Right ventricle myocardium superior (tissue), 1 donor: ENCODE measurements at places on chromosomes 7 and 10. TPM values are rescaled to one million over a fixed set of nuclear protein-coding genes. Genes with fewer than 3 reads are reported as not detected.

DNA sequence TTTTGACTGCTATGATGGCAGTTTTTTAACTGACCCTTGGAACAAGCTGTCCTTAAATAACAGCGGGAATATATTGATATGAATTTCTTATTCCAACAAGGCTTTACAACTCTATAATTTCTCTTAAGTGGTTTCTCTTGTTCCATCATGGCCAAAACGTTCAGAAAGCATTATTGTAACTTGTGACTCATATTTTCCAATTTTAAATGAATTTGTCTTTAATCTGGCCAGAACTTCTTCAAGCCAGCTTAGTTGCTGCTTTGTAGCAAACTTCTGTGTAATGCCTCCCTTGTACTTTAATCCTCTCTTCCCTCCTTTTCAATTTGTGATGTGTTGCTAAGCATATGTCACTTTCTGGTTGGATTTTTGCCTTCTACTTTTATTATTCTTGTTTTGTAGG, 271.9 kb downstream of the KIF20B start:
- no peak for DNase-seq

DNA sequence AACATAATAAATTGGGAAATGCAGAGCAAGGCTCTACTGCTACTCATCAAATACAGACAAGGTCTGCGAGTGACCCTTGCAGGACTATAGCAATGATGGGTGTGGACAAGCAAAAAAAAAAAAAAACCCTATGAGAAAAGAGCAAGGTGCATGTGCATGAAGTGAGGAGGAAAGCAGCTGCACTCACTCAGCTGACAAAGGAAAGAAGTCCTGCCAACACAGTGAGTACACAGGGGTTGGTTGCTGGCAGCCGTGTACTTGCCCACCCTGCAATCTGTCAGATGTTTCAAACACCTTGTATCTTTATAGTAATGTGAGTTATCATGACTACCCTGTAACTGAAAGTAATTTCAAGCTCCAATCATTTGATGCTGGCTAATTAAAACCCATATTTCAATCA, 20.5 kb downstream of the CHCHD3 start:
- DNase-seq: no peak

- no peak for DNase-seq
These were observed 835 bp upstream of the COL28A1 start for GRCh38 chr7:7536396-7537019.

GRCh38 chr7:125559921-125560320, 630.3 kb upstream of the POT1 start:
- no peak for DNase-seq

DNA sequence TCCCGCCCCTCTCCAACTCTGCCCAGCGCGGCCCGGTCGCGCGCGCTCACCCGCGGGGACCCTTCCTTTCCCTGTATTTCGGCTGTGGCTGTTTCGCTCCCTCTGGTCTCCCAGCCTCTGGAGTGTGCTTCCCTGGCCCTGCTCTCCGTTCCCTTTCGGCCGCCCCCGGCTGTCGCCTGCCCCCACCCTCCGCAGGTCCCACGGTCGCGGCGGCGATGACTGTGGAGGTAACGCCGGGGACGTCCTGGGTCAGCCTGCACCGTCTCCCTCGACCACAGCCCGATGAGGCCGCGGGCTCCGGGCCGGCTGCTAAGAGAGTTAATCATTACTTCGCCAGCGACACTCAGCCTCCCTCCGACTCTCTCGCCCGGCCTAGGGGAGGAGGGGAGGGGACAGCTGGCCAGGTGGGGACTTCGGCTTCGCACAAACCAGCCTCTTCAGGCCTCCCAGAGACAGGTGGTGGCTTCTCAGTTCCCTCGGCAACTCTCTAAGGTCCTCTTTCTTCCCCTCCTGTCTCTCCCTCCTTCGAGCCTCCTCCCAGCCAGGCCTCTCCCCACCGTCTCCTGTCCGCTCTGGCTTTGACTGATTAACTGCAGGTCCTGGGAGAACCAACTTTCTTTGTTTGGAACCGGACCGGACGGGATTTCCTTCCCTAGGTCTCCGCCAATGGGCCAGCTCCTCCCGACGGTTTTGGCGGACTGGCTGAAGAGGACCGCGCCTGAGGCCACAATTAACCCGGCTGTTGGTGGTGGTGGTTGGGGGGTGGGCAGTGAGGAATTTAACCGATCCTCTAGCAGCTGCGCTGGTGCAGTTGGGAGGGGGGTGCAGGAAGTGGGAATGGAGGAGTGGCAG, 5.6 kb upstream of the PAX2 start:
- no peak for DNase-seq

- no peak for DNase-seq
These were observed 22.4 kb downstream of the RHOBTB1 start for GRCh38 chr10:60921633-60922032.

DNA sequence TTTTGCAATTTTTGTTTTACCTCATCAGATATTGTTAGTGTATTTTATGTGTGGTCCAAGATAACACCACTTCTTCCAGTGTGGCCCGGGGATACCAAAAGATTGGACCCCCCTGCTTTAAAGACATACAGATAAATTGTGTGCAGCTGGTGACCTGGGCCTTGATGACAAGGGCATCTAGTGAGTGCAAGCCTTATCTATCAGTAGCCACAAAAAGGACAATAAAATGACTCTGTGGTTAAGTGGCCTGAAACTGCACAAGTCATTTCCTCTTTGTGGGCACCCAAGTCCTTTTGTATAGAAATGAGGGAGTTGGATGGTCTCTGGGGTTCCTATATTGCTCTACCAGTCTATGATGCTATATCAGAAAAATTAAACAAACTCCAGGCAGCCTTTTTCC, 98.1 kb downstream of the PARD3 start:
- DNase-seq: no peak

- no peak for DNase-seq
These were observed 34.0 kb downstream of the C7orf25 start for GRCh38 chr7:42877862-42878261.

- no peak for DNase-seq
These were observed 173.3 kb upstream of the BET1 start for GRCh38 chr7:94177441-94177840.

- no peak for DNase-seq
These were observed 14.9 kb upstream of the ADCK2 start for GRCh38 chr7:140657891-140658290.

GRCh38 chr10:88992921-88993524, 2.4 kb downstream of the FAS start:
- no peak for DNase-seq

DNA sequence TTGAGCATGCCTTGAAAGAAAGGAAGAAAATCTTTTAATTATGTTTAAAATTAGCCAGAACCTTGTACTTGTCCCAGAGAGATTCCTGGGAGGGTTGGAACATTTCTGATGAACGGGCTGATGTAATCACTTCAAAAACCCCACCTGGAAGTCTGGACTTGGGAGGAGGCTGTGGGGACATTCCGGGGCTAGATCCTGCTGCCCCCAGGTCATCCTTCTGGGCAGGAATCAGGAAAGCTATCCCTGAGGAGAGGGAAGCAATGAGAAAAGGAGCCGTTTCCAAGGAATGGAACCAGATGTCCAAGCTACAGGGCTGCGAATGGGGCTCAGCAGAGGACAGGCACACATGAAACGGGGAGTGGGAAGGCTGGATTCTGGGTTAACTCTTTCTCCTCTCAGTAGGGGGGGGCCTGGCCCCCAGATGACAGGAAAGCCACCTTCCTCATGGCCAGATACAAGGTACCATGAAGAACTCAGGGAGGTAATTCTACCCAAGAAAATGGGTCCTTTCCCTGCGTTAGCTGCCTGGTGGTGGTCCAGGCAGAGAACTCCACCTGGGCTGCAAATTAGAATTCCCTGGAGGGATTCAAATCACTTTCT, 280.1 kb downstream of the TCF7L2 start:
- DNase-seq: no peak

DNA sequence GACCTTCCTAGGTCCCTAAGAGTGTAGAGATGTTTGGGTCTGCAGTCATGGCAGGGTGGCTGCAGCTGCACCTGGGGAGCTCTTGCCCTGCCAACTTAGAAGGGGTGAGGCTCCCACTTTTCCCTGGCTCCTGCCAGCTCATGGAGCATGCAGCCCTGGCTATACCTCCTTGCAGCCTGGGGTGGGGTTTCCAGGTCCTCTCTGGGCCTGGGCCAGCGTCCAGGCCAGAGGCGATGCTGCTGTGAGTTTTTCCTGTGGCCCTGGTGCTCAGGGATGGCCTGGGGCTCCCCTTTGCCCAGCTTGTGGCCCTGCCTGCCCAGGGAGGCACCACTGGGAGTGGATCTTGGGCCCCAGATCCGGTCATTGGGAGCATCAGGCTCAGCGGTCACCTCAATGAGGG, 109.8 kb upstream of the FAM180A start:
- DNase-seq: no peak

- DNase-seq: no peak
These were observed 2.6 kb upstream of the TNS3 start for GRCh38 chr7:47584536-47584895.

- DNase-seq: no peak
These were observed 87.0 kb upstream of the IGFBP3 start for GRCh38 chr7:46007990-46008643.

DNA sequence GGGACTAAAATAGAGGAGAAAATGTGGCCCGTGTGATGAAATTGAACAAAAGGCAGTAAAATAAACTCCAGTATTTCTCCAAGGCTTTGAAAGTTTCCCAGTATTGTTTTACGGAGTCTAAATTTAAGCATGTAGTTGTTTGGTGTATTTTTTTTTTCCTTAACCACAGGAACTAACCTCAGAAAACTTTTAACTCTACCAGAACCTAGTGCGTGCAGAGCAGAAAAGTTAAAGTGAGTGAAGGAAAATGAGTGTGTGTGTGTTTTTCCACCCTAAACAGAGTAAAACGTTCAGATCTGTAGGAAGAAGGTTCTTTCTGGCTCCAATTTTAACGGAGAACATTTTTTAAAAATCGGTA, 812 bp downstream of the PROSER2 start:
- DNase-seq: no peak

DNA sequence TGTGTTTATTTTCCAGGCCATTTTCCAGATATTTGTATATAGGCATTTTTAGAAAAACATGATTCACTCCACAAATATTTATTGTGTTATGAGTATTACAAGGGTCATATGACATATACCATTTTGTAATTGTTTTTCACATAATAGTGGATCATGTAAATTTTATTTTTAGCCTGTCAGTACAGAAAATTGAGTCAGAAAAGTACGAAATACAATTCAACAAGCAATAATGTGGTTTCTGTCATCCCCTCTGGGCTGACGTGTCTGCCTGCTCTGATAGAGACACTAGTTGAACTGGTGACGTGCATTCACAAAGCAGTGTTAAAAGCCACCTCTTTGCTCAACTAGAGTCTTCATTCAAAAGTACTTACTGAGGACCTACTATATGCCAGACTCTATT, 97.9 kb upstream of the STEAP1B start:
- no peak for DNase-seq

DNA sequence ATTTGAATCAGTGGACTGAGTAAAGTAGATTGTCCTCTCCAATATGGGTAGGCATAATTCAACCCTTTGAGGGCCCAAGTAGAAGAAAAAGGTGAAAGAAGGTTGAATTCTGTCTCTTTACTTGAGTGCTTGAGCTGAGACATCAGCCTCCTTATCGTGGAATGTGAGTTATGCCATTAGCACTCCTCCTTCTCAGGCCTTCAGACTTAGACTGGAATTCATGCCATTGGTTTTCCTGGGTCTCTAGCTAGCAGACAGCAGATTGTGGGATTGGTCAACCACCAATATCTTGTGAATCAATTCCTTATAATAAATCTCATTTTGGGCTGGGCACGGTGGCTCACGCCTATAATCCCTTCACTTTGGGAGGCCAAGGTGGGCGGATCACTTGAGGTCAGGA, 89.2 kb downstream of the CUL2 start:
- DNase-seq: no peak

- DNase-seq: no peak
These were observed 104.4 kb upstream of the MACROH2A2 start for GRCh38 chr10:69948261-69948660.

GRCh38 chr10:127848226-127848625, 44.5 kb downstream of the CLRN3 start:
- no peak for DNase-seq

DNA sequence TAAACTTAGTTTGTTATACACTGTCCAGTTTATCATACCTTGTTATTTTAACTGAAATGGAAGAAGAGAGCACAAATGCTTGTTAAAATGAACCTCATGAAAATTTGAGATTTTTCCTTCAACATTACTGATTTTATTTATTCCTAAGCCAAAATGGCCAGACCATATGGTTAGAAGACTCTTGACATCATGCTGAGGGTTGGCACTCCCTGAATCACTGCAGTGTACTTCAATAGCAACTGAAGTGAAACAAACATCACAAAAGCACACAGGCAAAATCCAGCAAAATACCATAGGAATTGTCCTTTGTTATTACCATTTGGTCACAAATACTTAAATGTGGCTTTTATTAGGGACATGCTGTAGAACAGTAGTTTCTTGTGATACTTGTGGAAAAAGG, 347.8 kb downstream of the NXPH1 start:
- no peak for DNase-seq

DNA sequence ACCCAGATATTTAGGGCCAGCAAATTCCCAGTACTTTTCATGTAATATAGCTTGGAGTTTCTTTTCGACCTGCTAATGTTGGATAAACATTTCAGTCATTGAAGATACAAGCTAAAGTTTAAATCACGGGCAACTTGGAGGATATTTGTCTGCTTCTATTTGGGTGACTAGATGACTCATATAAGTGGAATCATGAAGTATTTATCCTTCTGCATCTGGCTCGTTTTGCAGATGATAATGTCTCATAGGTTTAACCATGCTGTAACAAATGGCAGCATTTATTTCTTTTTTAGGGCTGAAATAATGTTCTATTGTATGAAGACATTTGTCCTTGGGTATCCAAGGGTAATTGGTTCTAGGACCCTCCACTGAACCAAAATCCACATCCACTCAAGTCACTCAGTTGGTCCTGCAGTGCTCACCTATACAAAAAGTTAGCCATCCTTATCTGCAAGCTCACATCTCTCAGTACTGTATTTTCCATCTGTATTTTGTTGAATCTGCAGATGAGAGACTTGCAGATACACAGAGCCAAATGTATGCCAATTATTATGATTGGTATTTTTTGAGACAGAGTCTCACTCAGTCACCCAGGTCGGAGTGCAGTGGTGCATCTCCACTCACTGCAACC, 187.2 kb upstream of the CSTF2T start:
- DNase-seq: no peak

The AKR1D1 gene
- total RNA-seq: not detected

The TLX1 gene
- total RNA-seq: not detected

The ATOH7 gene
- total RNA-seq: not detected

The HMX3 gene
- total RNA-seq: not detected

The PRR15 gene
- total RNA-seq: not detected

The PDZD7 gene
- total RNA-seq: 0.38 TPM

The PRKAR1B gene
- total RNA-seq: 16.5 TPM

The GARIN1A gene
- total RNA-seq: 1.7 TPM

The FAM25G gene
- total RNA-seq: not detected
